ENCODE measurements at places on chromosomes 5 and 9.

DNA sequence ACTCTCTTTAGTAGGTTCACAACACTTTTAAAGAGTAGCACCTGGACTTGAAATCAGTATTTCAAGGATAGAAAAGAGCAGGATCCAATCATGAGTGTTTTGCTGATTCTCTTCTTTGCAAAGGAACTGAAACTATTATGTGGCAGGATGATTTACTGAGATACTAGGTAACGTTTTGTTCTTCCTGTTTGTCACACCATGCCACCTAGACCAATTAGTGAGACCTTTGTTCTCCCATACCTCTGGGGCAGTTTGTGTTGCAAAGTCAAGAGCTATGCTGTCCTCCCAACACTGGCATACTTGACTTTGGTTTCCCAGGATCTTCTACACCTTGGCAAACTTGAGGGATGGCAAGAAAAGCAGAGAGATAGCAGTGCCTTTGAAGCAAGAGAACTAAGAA is 43.4 kb downstream of the PPP1R2B start:
- DNase-seq, result no peak

- no peak for DNase-seq
These were observed 719 bp downstream of the MIGA2 start for GRCh38 chr9:129036923-129037766.

DNA sequence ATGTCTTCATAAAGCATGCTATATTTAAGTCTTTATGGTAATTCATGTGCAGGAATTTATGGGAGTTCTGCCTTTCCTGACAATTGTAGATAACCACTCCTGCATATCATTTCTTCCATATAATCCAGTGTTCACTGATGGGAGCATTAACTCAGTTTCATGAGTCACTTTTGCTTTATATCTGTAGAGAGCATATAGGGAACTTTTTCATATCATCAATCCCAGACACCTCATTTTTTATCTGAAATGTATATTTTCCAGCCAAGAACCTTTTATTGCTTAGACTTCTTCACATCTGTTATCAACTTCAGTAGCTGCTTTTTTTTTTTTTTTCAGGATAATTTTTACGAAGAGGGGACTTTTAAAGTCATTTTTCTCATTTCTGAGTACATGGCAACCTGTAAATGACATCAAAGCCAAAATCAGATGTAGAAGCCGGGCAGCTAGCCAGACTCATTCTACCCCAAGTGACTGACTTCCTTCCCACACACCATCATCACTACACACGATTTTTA is 41.1 kb downstream of the NFX1 start:
- DNase-seq, result no peak

GRCh38 chr5:111434800-111435199 is 77.5 kb downstream of the STARD4 start:
- no peak for DNase-seq

GRCh38 chr9:127755061-127756060 is 20.3 kb upstream of the TOR2A start:
- no peak for DNase-seq

- DNase-seq, result no peak
These were observed 153.6 kb downstream of the CRB2 start for GRCh38 chr9:123509646-123510045.

- no peak for DNase-seq
These were observed 183.2 kb downstream of the TLR4 start for GRCh38 chr9:117887383-117887782.

GRCh38 chr5:160641405-160641804 is 210.6 kb downstream of the ATP10B start:
- DNase-seq, result no peak

DNA sequence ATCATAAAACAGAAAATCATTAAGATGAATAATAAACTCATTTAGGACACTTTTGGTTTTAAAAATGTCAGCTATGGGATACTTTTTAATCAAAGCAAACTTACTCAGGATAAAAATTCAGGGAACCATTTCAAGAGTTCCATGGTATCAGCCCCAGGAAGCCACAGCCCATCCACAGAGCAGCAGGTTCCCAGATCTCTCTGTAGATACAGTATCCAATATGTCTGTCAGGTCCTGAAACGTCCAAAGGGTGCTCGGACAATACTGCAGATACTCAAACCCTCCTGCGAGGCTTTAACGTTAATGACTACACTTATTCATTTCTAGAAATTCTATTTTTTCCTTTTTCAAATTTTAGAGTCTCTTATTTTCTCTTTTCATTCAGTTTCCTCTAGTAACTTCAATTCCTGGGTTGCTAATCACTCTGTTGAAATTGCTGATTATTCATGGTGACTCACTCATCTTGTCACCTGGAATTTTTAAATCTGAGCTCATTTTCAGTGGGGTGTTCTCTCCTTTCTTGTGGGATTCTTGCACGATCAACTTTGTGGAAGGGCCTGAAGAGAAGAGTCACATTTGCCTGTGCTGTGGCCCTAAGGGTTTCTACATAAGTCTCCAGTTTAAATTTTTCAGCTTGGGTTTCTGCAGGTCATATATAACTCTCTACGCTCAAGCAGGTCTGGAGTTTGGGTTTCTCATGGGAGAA is 435.8 kb downstream of the CTNND2 start:
- no peak for DNase-seq

- no peak for DNase-seq
These were observed 51.1 kb upstream of the ORM1 start for GRCh38 chr9:114271556-114272510.

GRCh38 chr9:89278551-89278950 is 32.4 kb upstream of the CKS2 start:
- DNase-seq, result no peak

GRCh38 chr5:171474230-171474813 is 54.9 kb downstream of the FGF18 start:
- DNase-seq, result no peak

DNA sequence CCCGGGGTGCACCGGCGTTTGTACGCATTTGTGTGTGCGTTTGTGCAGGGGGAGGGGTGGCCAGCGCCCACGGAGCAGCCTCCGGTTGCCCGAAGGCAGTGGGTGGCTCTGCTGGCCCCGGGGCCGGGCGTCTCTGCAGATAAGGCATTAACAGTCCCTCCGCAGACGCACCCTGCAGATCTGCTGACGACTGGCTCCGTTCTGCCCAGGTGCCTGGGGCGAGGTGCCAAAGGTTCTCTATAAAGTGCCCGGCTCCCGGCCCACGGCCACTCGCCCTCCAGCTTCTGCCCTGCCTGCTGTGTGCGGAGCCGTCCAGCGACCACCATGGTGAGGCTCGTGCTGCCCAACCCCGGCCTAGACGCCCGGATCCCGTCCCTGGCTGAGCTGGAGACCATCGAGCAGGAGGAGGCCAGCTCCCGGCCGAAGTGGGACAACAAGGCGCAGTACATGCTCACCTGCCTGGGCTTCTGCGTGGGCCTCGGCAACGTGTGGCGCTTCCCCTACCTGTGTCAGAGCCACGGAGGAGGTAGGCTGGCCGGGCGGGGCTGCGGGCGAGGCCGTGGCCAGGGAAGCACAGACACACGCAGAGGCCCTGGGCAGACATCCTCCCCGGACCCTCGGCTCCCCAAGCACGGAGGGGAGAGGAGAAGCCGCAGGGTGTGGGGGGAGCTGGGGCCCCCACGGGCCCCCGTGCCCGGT is at the start of gene SLC6A19:
Gene SLC6A19 (plus strand): TSS at position 269 of the 699 bp plus-strand sequence. CDS start 56 bp downstream, at position 325.
- DNase-seq, result no peak

GRCh38 chr5:118988866-118989180 is 476 bp upstream of the DTWD2 start:
- peak; percentile 43 for DNase-seq

DNA sequence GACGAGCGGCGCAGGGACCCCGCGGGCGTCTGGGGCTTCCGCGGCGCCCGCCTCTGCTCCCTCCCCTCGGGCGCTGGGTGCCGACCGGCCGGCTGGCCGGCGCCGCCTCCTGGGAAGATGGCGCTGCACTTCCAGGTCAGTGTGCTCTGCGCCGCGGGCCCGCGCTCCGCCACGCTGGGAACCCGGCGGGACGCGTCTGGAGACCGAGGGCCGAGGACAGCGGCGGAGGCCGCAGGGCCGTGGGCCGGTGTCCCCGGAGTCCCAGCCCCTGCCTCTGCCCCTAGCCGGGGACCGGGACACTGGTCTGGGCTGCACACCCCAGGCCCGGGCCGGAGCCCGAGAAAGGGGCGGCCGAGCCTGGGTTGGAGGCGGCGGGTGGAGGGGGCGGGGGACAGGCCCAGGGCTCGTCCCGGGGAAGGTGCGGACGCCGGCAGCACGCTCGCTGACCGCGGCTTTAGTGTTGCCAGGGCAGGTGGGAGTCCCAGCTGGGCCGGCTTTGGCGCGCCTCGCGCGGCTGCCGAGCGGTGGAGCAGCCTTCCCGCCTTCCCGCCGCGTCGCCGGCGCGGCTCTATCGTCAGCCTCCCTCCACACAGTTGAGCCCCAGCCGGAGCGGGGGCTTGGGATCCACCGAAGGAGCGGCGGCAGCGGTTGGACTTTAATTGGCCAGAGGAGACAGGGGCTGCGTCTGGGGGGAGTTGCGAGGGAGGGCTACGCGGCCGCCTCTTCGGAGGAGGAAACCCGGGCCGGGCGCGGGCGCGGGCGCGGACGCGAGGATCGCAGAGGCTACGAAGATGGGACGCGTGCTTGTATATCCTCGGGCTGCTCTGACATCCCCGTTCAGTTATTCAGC is at the start of gene RANBP17:
Gene RANBP17 (plus strand): TSS at position 102 of the 850 bp plus-strand sequence.
- DNase-seq, result no peak

DNA sequence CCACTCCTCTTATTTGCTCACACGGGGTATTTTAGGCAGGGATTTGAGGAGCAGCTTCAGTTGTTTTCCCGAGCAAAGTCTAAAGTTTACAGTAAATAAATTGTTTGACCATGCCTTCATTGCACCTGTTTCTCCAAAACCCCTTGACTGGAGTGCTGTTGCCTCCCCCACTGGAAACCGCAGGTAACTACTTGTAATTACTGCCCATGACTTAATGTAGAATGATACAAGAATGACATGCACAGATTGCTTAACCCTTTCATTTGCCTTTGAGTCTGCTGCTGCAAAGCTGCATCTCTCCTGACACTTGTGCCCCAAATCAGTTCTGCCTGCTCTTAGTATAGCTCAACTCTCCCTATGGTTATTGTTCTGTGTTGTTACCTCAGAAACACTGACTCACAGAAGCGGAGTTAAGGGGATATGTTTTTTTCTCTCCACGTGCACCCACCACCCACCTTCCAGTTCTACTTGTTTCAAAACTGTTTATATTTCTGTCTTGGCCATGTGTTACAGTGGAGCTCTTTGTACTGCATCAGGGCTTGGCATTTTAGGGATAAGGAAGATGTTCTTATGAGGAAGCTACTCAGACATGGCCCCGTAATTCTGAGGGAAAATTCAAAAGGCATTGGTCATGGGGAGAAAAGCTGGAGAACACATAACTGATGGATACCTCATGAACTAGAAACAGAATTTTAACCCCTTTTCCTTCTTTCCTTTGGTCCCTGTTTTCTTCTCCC is 2.3 kb downstream of the ADRB2 start:
- DNase-seq, result no peak

DNA sequence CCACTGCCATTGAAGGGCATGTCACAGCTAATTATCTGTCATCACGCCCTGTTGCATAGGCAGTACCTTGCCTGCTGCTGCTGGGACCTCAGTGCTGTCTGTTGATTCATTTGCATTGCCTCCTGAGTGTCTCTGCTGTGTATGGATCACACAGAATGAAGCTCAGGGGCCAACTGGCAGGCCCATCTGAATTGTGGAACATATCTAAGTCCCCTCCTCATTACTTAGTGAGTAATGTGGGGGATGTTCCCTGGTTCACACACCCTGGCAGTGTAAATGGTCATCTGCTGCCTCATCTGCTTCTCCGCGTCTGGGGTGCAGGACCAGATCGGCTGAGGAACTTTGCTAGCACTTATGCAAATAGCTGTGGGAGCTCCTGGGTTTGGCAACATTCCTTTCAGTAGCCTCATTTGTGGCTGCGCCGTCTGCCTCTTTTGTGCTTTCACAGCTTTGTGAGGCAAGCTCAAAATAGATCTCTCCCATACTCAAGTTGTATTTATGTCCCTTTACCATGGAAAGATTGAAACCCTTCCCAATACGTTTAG is 25.4 kb downstream of the TYRP1 start:
- DNase-seq, result no peak

DNA sequence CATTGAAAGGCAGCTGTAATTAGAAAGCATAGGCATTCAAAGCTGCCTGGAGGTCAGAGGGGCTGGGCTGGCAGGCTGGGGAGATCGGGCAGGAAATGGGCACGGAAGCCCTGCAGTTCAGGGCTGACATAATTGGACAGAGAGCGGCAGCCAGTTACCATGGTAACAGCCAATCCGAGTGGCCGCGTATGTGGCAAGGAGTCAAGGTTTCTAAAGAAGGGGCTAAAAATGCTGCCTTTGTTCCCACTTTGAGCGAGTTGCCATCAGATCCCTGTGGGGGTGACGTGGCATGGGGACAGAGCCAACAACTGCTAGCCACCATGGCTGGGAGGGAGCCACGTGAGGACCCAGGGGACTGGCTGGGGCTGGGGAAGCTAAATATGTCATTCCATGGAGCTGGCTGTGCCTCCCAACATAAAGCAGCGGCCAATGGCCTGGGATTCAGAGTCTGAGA is 44.7 kb upstream of the NDFIP1 start:
- DNase-seq, result peak; percentile 40

GRCh38 chr5:123035360-123035917 is 1.1 kb downstream of the PPIC start:
- peak; percentile 13 for DNase-seq

DNA sequence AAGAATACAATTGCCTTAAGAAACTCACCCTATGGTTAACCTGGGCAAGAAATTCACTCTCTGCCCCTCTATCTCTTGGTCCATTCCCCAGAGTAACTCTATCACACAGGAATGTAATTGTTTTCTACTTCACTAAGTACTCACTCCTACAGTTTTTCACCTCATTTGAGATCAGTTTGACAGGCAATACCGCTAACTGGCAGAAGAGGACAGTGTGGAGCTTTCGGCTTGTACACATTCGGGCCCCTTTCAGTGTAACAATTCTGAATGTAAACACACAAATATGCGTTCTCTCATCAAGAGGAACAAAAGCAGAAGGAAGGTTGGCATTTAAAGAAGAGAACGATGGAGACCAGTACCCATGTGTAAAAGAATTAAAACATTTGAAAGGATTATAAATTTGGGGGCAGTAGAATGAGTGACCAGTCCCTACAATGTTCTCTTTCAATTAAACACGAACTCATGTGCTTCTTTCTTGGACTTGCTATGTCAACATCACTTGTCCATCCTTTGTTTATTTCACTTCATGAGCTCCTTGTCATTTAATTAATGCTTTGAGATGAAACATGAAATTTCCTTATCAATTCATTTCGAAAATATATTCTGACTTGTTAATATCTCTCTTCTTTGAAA is 188.5 kb upstream of the GRAMD2B start:
- peak; percentile 34 for DNase-seq

GRCh38 chr5:151451626-151452520 is 4.5 kb downstream of the SLC36A1 start:
- no peak for DNase-seq

DNA sequence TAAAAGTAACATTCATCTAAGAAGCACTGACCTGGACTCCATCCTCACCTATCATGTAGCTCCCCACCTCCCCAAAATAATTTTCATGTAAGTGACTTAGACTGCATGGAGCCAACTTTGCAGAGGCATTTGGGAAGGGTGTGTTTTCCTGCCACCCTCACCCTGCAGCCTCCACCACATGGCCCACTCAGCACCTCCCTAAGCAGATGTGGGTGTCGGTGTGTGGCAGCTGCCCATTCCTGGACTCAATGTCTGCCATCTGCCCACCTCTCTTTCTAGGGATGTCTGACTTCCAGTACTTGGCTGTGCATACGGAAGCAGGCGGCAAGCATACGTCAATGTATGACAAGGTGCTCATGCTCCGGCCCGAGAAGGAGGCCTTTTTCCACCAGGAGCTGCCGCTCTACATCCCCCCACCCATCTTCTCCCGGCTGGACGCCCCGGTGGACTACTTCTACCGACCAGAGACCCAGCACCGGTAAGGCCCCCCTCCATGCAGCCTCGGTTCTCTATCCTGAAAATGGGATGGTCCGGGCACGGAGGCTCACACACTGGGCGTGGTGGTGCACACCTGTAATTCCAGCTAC is 12.7 kb downstream of the GTF3C5 start:
- no peak for DNase-seq
